ENCODE measurements at places on chromosomes 16 and 17. TPM values are rescaled to one million over a fixed set of nuclear protein-coding genes. Genes with fewer than 3 reads are reported as not detected.

The TNFSF12 gene
- total RNA-seq = 7.7 TPM

The SMPD3 gene
- total RNA-seq = 1.2 TPM

The CMTM2 gene
- total RNA-seq = 0.95 TPM

DNA sequence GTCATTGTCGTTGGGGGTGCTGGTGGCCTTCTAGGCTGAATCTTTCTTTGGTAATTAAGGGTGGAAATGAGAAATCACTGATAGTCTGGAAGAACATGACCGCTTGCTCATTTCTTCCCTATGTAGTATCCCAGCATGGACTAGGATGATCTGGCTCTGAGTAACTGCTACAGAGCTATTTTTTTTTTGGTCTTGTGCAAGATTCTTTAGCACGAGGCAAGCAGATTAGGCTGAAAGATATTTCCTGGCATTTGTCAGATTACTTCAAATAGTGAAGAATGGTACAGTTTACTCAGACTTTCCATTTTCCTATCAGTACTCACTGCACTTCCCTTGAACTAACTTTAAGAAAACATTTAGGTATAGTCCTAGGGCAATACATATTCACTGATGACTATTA, 89.0 kb downstream of the SYCE1L start:
- peaks cover 12% of the 10 kb centered on the region for H3K4me1 ChIP-seq
- no peaks in the 10 kb centered on the region for H3K36me3 ChIP-seq
- no peak overlapping the region for H3K4me3 ChIP-seq
- no peak overlapping the region for H3K27ac ChIP-seq
- DNase-seq = no peak

- no peak overlapping the region for H3K4me3 ChIP-seq
- DNase-seq = no peak
- H3K36me3 ChIP-seq = peaks cover 70% of the 10 kb centered on the region
- H3K4me1 ChIP-seq = no peaks in the 10 kb centered on the region
These were observed 354.8 kb downstream of the SEC14L1 start for GRCh38 chr17:77495575-77495974.

The KIF19 gene
- total RNA-seq = not detected

The ZNF19 gene
- 11.3 TPM for total RNA-seq

GRCh38 chr17:40035162-40035559, 19.0 kb downstream of the MED24 start:
- peaks cover 8% of the 10 kb centered on the region for H3K4me1 ChIP-seq
- peak; percentile 74 for DNase-seq
- H3K27me3 ChIP-seq = no peaks in the 10 kb centered on the region
- no peak overlapping the region for H3K4me3 ChIP-seq
- peaks cover 39% of the 10 kb centered on the region for H3K36me3 ChIP-seq

DNA sequence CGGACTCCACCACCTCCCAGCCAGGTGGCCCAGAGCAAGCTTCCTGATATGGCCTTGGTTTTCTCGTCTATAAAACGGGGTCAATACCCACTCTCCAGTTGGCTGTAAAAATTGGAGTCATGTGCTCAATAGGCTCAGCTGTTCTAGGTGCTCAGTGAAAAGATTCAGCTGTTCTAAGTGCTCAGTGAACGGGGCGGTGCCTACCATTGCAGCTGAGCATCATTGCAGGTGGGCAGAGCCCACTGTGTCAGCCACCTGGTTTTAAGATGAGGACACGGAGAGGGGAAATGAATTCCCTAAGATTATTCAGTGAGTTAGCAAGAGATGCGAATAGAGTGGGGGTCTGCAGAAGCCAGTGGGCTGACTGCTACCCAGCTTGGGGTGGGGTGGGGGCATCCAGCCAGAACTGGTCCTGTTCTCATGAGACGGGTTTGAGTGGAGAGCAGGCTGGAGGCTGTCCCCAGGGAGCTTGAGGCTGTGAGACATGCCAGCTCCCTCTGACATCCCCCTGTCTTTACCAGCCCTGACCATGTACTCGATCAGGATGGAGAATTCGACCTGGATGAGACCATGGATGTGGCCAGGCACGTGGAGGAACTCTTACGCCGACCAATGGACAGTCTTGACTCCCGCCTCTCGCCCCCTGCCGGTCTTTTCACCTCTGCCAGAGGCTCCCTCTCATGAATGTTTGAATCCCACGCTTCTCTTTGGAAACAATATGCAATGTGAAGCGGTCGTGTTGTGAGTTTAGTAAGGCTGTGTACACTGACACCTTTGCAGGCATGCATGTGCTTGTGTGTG, 21.9 kb downstream of the STAT5A start:
- H3K4me3 ChIP-seq = no peak overlapping the region
- no peak for DNase-seq
- no peaks in the 10 kb centered on the region for H3K4me1 ChIP-seq
- H3K27ac ChIP-seq = peak overlapping the region; percentile 24
- H3K36me3 ChIP-seq = peaks cover 27% of the 10 kb centered on the region
- no peaks in the 10 kb centered on the region for H3K27me3 ChIP-seq

The ZFP1 gene
- 10.6 TPM for total RNA-seq

The RAPGEFL1 gene
- total RNA-seq = 86.3 TPM

The KRTAP9-2 gene
- total RNA-seq = not detected

DNA sequence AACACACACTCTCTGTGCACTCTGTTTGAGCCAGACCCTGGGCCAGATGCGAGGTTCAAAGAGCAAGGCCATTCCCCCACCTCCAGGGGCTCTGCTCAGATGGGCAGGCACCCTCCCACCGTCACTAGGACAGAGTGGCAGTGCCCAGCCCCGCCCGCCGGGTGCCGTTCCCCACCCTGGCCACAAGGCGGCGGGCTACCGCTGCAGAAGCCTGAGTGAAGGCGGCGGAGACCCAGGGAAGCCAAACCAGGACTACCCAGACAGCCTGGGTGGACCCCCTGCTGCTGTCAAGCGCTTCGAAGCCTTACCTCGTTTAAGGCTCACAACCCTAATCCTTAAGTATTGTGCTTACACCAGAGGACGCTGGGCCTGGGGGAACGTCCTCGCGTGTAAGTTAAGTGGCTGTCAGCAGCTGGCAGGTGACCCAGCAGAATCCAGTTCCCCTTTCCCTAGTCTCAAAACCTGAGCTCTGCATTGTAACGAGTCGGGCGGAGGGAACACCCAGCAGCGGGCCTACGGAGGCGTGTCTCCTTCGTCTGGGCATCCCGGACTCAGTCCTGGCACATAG, 4.5 kb downstream of the ARHGAP27 start:
- peak; percentile 96 for DNase-seq
- H3K27me3 ChIP-seq = no peaks in the 10 kb centered on the region
- H3K4me3 ChIP-seq = peak overlapping the region; percentile 44
- peaks cover 80% of the 10 kb centered on the region for H3K36me3 ChIP-seq
- H3K4me1 ChIP-seq = peaks cover 65% of the 10 kb centered on the region

The SHCBP1 gene
- total RNA-seq = 43.2 TPM
